Psoas muscle (tissue), 8 donors: ENCODE measurements at places on chromosomes 2 and 18.

DNA sequence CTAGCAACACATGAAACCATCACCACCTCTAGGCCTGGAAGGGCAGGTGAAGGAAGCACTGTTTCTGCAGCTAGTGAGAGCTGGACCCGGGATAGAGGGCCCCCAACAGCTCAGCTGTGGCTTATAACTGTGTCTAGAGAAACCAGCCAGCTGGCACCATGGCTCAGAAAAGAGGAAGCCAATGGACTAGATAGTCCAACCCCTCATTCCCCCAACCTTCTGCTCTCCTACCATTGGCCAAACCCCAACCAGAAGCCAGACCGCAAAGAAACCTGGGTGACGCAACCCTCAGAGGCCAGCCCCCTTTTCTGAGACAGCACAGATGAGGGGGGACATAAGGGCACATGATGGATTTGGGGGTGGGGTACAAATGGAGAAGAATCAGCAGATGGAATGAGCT is 24.3 kb downstream of the SMYD1 start:
- no peak for DNase-seq

GRCh38 chr18:27094621-27095020 is 90.5 kb downstream of the CHST9 start:
- no peak for DNase-seq

DNA sequence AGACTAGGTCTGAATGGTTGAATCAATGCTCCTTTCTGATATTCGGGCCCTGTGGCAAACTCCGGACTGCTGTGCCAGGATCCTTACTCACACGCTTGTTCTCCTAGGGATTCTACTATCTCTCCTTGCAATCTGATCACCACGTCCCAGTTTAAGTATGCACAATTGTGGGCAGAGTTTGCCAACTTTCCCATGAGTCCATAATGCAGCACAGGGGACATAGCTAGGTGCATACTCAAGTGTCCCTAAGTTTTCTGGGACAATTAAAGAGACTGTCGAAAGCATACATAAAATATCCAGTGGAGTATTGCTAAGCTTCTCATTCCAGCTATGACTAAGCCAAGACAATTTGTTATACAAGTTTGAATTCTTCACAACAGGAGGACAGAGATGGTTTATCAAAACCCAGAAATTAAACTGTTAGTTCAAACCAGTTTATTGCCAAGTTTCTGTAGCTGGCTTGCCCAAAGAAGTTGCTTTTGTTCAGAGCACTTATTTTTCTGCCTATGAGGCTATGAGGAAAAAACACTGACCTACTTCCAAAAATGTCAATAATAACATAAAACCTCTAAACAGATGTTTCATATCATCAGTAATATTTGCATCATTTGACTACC is 136.1 kb downstream of the EXOC6B start:
- DNase-seq = no peak

- no peak for DNase-seq
Measured at GRCh38 chr2:205543937-205544702, 138.2 kb upstream of the NRP2 start.
